Stimulated activated CD4-positive, alpha-beta T cell treated with anti-CD3 and anti-CD28 coated beads, Interleukin-4, amount 100 ng/mL, for 48 hours (primary cell): ENCODE measurements at places on chromosomes 5 and 9.
A peak's percentile ranks its signal among the peaks of the same experiment; 100 is the strongest.

GRCh38 chr5:137752905-137753690 is 1.1 kb downstream of the HNRNPA0 start:
- DNase-seq = no peak

- DNase-seq = no peak
Observed at GRCh38 chr5:126017096-126017495, 406.1 kb upstream of the GRAMD2B start.

GRCh38 chr5:13975246-13975645 is 30.8 kb upstream of the DNAH5 start:
- DNase-seq = no peak

DNA sequence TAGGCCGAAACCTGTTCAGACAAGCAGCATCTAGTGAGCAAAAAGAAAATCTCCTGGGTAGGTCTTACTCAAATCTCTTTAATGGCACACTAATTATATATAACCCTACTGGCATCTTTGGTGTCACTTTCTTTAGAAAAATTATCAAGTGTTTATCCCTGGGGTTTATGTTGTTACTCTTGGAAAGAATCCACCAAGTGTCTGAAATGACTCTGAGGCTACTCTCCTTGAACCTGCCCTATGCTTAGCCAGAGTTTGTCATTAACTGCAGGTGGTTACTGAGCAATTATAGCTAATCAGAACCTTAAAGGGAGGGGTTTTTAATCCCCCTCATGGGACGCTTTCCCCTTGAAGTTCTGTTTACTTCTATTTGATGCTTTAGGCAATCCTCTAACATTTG is 381.9 kb downstream of the PLK2 start:
- DNase-seq = no peak

GRCh38 chr5:116365006-116365496 is 209.6 kb downstream of the SEMA6A start:
- DNase-seq = no peak

- no peak for DNase-seq
Observed at GRCh38 chr5:81854485-81854884, 103.6 kb upstream of the SSBP2 start.

DNA sequence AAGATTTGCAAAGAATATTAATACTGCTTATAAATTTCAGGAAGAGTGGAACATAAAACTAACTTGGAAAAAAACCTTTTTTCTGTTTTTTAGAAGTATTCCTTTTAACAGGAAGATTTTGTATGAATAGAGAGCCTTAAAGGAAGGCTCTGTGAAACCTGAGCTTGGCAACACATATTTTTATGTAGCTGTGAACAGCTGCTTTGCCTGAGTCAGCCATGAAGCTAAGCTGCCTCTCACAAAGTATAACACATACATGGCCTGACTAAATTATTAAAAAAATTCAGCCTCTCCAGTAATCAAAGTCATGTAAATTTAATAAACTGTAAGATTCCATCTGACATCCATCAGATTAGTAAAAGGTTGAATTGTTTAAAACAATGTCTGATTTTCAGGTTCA is 547.5 kb downstream of the ELAVL2 start:
- no peak for DNase-seq

DNA sequence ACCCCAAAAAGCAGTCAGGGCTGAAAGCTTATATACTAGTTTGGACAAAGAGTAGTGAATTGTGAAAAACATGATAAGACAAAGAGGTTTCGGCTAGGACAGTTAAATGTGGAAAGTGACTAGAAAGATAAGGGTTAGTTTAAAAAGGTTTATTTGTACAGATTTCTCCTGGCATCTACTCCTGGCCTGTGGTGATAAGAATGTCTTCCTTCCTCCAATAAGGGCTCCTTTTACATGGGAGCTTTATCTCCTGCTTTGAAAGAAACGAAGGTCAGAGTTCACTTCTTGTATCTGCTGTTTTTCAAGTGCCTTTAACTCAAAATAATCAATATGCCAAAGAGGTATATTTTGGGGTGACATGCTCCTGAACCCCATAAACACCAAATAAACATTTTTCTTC is 776.1 kb upstream of the COX7C start:
- DNase-seq = no peak

GRCh38 chr5:157049605-157050004 is 9.3 kb downstream of the HAVCR1 start:
- DNase-seq = no peak

GRCh38 chr5:128303593-128303992 is 220.0 kb downstream of the SLC12A2 start:
- DNase-seq = no peak

GRCh38 chr5:43646992-43647391 is 44.0 kb downstream of the NNT start:
- DNase-seq = no peak

DNA sequence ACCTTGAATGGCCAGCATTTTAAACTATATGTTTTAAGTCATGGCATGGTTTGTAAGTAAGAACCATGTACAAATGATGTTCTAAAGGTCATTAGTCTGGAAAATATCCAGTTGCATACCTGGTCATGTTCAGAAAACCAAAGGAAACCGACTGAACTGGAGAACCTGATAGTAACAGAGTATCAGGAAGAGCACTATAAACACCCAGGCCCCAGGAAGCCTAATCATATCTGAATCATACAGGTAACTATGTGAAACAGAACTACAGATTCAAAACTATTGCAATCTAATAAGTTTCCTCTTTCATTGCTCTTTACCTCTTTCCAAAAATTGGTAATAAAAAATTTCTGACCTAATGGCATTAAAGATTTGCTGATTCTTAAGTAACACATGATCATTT is 500.3 kb downstream of the ARHGEF28 start:
- DNase-seq = no peak

- DNase-seq = no peak
Observed at GRCh38 chr5:93044859-93045666, 536.0 kb downstream of the NR2F1-AS1 start.

GRCh38 chr9:98161851-98162250 is 30.6 kb downstream of the CORO2A start:
- no peak for DNase-seq

DNA sequence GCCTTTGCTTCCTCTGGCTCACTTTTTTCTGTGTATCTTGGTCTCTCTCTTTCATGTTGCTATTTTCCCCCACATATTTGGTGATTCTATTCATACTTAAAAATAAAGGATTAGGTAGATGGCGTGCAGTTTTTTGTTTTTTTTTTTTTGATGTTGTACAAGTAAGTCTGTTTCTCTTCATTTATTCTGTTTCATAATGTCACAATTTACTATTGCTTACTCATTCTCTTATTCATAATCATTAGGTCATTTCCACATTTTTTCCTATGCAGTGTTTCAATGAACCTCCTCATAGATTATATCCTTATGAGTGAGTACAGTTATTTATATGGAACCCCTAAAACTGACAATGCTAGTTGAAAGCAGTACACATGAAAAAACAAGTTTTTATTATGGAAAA is 136.3 kb downstream of the APBA1 start:
- no peak for DNase-seq

DNA sequence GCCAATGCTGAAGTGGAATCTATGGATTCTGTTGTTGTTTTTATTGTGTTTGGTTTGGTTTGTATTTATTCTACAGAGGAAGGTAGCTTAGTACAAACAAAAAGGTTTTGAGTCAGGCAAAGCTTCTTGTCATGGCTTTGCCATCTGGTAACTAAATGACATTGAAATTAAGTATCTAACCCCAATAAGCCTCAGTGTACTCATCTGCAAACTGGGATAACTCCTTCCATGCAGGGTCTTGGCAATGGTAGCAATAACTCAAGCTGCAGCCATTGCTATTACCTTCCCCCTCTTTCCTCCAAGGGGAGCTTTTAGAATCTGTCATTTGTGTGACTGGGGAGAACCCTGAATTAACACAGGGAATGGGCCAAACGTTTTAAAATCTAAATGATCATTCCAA is 79.7 kb downstream of the PLAC8L1 start:
- DNase-seq = no peak

GRCh38 chr9:27659001-27659400 is 85.7 kb upstream of the C9orf72 start:
- no peak for DNase-seq

GRCh38 chr5:174381241-174381640 is 335.7 kb downstream of the NSG2 start:
- DNase-seq = no peak

- DNase-seq = no peak
Observed at GRCh38 chr5:143304836-143305475, 98.5 kb downstream of the NR3C1 start.

DNA sequence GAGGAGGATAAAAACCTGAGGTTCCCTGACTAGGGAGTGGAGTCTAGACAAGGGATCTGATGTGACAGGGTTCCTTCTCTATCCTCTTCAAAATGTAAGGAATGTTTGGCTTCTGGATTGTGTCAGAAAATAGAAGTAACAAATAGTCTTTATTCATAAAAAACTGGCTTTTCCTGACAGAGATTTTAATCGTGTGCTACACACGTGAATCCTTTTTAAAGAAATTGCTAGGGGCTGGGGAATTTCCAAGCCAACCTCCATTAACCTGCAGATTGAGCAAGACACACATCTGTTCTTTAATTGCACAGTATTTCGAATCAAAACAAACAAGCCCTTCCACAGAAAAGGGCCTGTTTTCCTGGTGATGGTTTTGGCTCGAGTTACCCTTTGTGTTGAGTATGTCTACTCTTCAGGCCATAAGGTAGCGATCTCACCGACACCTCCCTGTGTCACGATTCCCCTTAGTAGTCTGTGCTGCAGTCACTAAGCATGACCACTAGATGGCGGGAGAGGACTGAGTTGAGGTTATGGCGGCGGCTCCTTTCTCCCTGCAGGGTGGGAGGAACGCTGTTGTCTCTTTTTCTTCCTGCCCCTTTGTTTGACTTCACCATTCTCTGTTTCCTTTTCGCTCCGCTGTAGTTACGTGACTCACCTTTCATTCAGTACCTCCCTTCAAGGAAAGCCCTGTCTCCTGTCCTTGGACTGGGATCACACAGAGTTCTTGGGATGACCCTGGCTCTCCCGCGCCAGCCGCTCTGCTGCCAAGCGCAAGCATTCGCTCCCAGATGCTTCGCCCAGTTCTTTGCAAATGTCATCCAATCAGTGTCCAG is 137.1 kb upstream of the SLC24A2 start:
- DNase-seq = peak; percentile 68

DNA sequence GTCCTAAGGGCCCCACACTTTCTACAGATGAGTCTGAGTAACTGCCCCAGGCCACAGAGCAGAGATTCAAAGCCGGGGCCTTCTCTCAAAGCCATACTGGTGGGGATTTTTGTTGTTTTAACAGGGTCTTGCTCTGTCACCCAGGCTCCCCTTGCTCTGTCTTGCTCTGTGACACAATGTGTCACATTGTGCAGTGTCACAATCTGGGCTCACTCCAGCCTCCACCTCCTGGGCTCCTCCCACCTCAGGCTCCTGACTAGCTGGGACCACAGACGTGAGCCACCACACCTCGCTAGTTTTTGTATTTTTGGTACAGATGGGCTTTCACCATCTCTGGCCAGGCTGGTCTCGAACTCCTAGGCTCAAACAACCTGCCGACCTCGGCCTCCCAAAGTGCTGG is 8.6 kb downstream of the AGPAT2 start:
- no peak for DNase-seq

DNA sequence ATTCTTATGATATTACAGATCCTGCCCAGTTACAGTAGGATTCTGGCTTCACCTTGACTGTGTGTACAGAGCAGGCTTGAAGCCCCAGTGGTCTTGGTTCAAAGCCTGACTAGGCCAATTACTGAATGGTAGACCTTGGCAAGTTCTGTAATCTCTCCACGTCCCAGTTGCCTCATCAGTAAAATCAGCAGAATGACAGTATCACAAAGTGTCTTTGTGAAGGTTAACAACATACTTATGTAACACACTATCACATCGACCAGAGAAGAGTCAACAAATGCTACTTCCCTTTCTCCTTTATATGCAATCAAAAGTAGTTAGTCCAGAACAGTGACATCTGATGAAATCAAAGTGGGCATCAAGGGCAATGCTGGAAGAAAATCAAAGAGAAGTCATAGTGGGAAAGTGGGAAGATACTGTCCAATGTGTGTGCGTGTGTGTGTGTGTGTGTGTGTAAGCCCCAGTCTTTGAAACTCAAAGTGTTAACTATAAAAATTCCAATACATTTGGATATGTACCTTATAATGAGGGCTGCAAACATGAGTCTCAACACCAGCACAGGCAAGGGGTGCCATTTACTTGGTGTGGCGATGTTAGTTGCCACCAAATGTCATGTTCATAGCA is 93.5 kb upstream of the EGFLAM start:
- no peak for DNase-seq

DNA sequence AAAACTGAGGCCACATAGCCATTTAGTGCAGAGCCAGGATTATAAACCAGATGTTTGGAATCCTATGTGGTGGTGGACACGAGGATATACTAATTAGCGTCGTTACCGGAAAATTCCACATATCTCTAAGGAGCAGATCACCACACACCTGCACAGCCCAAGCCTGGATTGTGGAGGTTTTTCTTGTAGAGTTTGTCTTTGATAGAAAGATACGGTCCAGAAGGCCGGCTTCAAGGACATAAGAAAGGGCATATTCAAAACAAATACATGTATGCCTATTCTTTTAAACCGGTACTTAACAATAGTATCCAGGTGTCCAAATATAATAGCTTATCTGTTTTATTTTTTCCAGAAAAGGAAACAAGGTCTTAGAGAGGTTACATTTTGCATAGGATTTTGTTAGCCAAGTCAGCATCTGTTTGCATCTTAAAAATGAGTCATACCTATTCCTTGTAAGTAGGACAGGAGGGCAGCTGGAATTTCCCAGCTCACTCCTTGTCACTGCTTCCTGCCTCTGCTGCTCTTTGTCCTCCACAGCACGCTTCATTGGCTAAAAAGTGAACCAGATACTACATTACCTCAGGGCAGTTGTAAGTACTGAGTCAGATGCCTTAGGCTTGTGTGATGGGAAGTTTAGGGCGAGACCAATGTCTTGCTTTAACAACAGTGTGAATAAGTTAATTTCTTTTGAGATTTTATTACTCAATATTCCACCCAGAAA is 3.6 kb downstream of the TMC1 start:
- DNase-seq = peak; percentile 49

DNA sequence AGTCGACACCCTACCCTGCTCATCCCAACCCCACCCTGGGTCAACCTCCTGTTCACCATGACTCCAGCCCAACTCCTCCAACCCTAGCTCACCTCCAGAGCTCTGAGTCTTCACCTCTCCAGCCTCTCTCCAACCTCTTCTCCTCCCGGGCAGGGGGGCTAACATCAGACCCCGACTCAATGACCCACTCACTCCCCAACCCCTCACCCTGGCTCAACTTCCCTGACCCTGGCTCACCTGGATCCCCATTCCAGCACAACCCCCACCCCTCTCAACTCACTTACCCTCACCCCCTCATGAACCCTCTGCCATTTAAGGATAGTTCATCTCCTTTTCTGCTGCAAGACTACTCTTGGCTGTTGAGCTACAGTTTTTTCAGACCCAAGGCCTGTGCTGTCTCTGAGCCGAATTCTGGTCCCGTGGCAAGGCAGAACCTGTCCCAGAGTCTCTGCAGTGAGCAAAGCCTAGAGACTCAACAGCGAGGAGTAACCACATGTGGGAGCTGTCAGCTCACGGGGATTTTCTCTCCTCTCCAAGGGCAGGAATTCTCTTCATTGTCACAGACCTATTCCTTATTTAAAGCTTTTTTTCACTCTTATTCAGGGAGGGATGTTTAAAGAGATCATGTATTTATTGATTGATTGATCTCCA is 29.8 kb downstream of the ANKRD33B start:
- DNase-seq = no peak
